ENCODE measurements at places on chromosomes 2 and 18. TPM values are rescaled to one million over a fixed set of nuclear protein-coding genes. Genes with fewer than 3 reads are reported as not detected.

EPHA4 gene
- 41.2 TPM for total RNA-seq

DNA sequence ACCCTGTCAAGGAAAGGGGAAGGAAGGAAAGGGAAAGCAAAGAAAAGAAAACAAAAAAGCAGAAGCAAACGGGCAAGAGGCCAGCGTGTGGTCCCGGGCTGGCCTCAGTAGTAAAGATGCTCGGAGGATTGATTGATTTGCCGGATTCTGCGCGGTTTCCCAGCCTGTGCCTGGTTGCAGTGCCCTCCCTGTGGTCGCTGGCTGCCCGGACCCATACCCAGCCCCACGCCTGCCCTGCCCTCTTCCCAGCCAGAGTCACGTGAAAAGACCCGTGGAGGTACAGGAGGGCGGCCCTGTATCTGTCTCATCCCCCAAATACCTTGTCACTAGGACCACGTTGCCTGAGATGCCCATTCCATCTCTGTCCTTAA lies 55.1 kb upstream of the IMP4 start:
- H3K4me3 ChIP-seq = no peak overlapping the region
- H3K4me1 ChIP-seq = no peaks in the 10 kb centered on the region
- H3K27me3 ChIP-seq = peaks cover 13% of the 10 kb centered on the region
- H3K36me3 ChIP-seq = no peaks in the 10 kb centered on the region
- ATAC-seq = no peak
- H3K27ac ChIP-seq = no peak overlapping the region

ATP5MC3 gene
- total RNA-seq = 142 TPM

- H3K27me3 ChIP-seq = no peaks in the 10 kb centered on the region
- no peak overlapping the region for H3K4me3 ChIP-seq
Measured at GRCh38 chr2:182379241-182379640, 47.6 kb downstream of the PDE1A start.

- no peaks in the 10 kb centered on the region for H3K36me3 ChIP-seq
- no peaks in the 10 kb centered on the region for H3K27me3 ChIP-seq
- peaks cover 35% of the 10 kb centered on the region for H3K4me1 ChIP-seq
- H3K4me3 ChIP-seq = no peak overlapping the region
Measured at GRCh38 chr2:11133936-11134320, 21.3 kb upstream of the SLC66A3 start.

DNA sequence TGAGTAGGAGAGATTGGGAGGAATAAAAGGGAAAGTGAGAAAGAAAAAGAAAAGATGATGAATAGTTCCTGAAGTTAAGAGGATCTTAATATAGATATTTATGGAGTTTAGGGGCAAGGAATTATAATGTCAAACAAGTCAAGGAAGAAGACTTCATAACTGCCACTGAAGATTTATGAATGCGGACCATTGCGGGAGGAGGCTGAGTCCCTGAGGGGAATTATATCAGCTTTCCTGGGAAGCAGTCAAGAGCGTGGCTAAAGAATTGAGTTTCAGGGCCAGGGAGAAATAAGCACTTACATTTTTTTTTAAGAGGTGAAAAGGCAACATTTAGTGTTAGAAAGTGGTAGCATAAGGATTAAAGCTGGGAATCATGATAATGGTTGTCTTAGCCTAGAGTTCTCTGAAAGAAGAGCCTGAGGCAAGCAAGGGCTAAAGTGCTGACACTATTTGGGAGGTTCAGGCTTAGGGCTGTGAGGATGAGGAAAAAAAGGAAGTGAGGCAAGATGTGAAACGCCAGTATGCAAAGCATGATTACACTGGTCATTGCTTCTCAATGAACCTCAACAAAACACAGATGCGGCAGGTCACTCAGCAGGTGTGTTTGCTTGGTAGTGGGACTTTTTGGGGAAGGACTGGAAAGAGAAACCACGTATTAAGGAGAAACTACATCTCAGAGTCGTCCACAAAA lies 217.1 kb downstream of the SLC4A3 start:
- no peak overlapping the region for H3K4me3 ChIP-seq
- peaks cover 15% of the 10 kb centered on the region for H3K27me3 ChIP-seq
- no peaks in the 10 kb centered on the region for H3K4me1 ChIP-seq
- no peaks in the 10 kb centered on the region for H3K36me3 ChIP-seq

- H3K27me3 ChIP-seq = no peaks in the 10 kb centered on the region
- H3K4me1 ChIP-seq = no peaks in the 10 kb centered on the region
- H3K27ac ChIP-seq = no peak overlapping the region
- H3K4me3 ChIP-seq = no peak overlapping the region
Measured at GRCh38 chr2:160747501-160748170, 254.0 kb upstream of the RBMS1 start.

Measured in gastroesophageal sphincter (tissue), 4 donors.